ENCODE measurements at places on chromosomes 11 and 22.

- no peak for DNase-seq
Measured at GRCh38 chr11:17563231-17563646, 16.2 kb downstream of the OTOG start.

DNA sequence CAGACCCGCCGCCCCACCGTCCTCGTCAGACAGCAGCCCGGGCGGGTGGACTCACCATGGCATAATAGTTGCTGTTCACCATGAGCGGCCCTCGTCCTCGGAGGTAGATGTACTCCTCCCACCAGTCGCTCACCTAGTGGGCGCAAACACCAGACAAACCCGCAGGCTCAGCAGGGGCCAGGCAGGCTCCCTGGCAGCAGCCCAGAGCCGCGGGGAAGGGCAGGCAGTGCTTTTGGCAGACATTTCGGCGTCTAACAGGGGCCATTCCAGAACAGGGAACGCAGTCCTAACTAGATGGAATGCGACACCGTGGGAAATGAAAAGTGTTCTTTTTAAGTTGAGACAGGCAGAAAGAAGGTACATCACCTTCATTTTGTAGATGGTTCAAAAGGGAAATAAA lies 44.9 kb downstream of the CPT1A start:
- DNase-seq, result no peak

DNA sequence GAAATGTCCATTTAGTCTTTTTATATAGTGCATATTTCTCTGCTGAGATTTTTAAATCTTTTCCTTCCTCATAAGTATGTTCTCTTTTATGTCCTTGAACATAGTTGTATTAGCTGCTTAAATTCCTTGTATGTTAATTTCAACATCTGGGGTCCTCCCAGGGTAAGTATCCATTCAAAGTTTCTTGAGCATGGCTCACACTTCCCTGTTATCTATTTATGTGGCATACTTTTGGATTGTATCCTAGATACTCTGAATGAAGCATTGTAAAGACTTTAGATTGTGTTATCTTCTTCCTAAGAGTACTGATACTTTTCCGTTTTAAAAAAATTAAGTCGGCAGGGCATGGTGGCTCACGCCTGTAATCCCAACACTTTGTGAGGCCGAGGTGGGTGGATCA lies 28.4 kb upstream of the PITPNB start:
- no peak for DNase-seq

DNA sequence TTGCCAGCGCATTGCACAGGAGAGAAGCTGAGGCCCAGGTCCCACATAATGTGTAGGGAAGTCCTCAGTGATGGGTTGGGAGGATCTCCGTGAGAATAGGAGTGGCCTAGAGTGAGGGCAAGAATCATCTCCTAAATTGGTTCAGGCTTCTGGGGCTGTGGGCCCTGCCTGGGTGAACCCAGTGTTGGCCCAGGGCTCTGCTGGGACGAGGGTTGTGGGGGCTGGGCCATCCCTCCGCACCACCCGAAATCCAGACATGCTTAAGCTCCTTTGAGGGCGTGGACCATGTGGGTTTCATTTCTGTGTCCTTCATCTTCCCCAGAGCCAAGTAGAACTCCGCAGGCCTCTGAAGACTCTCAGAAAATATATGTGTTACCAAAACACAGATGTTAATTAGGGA lies 3.7 kb downstream of the MICALL1 start:
- DNase-seq, result no peak

DNA sequence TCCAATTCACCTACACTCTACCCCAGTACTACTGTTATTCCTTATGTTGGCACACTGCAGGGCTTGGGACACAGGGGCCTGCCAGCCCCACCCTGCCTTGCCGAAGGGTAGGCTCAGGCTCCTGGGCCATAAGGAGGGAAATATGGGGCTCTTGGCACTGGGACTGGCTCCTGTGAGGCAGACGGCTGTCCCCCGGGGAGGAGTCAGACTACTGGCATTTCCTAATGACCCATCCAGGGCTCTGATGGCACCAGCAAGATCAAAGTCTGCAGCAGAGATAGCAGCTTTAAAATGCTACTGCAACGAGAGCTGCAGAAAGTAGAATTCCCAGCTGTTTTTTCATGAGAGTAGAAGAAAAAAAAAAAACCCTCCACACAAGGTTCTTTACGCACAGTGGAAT lies 42.2 kb upstream of the CYP2D6 start:
- DNase-seq, result no peak

All from LoVo (cell line).